Activated T-helper 1 cell treated with Interleukin-2 at 50 U/mL for 16 hours (primary cell): ENCODE measurements at places on chromosomes 1 and 21.

- DNase-seq = no peak
These were observed 3.0 kb upstream of the SLC19A1 start for GRCh38 chr21:45545236-45545570.

- no peak for DNase-seq
These were observed 10.4 kb downstream of the PTGFR start for GRCh38 chr1:78501203-78501602.

GRCh38 chr1:36888811-36889477 is 145.4 kb downstream of the GRIK3 start:
- no peak for DNase-seq

DNA sequence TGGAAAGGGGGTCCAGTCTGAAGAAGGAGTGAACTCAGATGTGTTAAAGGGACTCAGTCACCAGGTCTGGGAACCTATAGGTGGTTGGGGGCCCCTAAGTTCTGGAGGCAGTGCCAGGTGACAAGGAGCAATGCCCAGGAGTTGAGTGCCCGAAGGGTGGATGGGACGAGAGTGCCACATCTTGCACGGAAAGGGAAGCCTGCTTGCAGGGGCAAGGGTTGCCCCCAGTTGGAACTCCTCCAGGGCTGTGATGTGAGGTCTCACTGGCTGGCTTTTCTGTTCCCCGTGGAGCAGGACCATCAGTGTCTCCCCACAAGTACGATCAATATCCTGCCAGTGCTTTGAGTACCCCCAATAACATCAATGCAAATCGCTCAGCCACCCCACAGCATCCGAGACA is 107.3 kb downstream of the TOMM20 start:
- no peak for DNase-seq

GRCh38 chr1:22816803-22817202 is 106.2 kb downstream of the EPHB2 start:
- no peak for DNase-seq

DNA sequence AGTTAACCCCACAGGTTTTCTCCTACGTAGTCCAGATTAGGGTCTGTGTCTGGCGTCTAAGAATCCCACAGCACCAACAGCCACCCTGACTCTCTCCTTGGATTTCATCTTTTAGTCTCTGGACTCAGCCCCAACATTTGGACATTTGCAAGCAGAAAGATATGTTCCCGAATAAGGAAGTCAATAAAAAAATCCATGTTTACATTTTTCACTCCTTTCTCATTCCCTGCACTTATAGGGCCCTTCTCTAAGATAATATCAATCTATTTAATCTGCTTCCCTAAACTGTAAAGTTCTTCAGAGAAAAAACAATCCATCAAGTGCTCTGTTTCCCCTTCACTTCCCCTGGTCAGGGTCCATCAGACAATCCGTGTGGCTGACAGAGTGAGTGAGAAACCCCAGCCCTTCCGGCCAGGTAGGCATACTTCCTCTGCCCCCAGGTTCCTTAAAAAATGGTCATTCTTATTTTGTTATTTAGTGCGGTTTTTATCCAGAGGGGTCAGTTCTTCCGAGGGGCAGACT is 105.9 kb upstream of the CDC42BPA start:
- no peak for DNase-seq

GRCh38 chr1:36471830-36472641 is 7.9 kb upstream of the MRPS15 start:
- no peak for DNase-seq

DNA sequence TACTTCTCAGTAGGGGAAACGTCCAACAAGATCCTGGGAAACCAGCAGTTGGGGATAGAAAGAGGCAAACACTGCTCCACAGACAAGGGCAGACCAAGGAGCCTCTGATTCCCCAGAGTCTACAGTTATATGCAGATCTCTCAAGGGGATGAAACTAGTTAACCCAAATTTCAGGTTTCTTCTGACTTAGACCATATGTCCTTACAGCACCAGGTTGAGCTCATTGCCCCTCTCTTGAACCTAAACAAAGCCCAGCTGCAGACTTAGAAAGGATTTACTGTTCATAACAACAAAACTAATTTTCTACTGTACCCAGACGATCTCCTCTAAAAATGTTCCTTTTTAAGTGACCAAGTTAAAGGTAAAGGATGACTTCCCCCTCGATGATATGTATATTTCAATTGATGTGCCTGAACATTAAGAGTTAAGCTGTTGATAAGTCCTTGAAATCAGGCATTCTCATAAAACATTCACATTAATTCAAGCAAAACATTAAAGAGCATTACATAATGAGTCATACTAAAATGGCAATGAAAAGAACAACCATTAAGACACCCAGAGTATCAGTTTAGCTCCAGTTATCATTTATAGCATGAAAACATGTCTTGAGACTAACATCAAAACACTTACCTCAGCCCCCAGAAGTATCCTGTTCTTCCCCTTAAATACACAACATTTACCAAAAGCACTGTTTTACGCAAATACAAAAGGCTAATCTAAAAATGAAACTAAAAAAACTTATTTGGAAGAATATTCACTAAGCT is 24.1 kb downstream of the SMYD3 start:
- no peak for DNase-seq

DNA sequence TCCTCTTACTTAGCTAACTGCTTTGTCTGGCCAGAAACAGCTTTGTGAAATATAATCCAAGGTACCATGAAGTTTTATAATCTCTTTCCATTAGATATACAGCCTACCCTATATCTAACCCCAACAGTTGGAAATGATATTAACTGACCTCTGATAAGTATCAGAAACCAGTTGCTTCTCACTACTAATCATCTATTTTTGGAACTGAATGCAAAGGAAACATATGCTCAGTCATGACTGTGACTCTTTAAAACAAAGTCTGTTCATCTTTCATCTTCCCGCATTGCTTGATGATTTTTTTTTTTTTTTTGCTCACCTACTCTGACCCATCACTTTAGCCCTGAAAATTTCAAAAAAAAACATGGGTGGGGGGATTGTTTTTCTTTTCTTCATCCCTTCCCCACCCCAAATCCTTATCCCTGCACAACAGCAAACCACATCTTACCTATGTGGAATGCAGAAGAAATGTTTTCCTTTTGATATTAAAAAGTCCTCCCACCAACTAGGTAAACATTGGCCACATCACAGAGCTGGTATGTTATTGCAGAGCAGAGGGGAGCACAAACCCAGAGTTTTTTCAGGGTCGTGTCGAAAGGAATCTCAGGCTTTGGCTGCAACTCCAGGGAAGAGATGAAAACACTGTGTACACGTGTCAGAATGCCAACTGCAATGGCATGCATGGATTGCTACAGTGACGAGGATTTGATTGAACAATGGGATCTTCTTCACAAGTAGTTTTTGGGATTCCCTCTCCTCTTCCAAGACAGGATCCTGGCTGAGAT is 137.3 kb downstream of the SLC30A10 start:
- DNase-seq = no peak

DNA sequence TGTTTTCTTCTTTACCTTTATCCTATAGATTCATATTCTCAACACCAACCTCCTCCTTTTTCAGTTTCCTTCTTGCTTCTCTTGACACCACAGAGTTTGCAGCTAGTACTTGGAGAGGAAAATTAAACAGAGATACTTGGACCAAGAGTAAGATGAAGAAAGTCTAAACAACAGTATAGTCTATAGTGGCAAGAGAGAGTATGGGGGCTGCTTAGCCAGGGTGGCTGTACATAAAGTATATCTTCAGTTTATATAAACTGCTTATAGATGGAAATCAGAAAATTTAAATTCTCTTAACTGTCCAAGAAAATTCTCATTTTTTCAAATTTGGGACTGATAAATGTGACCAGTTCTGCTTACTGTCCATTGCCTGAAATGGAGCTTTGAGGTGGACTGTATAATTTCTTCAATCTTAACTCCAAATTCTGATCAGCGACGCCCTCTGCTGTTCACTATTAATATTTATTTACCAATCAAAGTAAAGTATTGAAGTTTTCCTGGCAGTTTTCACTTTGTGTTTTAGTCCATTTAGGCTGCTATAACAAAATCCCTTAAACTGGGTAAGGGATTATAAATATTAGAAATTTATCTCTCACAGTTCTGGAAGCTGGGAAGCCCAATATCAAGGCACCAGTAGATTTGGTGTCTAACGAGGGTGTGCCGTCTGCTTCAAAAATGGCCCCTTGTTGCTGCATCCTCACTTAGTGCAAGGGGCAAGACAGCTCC is 14.8 kb upstream of the METTL18 start:
- no peak for DNase-seq

DNA sequence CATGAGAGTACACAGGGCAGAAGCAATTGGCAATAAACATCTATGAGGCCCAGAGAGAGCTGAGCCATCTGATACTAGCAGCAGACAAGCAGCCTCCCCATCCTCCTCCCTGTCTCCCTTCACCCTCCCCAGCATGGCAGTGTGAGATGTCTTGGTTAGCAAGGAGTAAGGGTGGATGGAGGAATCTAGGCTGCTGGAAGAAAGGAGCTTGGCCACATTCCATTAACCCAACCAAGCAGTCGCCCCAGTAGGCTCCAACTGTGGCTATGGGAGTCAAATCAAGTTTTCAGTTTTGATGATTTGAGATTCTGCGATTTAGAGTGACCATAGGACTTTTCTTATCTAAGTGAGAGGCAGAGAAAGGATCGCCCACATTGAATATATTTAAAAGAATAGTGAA is 12.9 kb upstream of the RUNX1 start:
- no peak for DNase-seq

DNA sequence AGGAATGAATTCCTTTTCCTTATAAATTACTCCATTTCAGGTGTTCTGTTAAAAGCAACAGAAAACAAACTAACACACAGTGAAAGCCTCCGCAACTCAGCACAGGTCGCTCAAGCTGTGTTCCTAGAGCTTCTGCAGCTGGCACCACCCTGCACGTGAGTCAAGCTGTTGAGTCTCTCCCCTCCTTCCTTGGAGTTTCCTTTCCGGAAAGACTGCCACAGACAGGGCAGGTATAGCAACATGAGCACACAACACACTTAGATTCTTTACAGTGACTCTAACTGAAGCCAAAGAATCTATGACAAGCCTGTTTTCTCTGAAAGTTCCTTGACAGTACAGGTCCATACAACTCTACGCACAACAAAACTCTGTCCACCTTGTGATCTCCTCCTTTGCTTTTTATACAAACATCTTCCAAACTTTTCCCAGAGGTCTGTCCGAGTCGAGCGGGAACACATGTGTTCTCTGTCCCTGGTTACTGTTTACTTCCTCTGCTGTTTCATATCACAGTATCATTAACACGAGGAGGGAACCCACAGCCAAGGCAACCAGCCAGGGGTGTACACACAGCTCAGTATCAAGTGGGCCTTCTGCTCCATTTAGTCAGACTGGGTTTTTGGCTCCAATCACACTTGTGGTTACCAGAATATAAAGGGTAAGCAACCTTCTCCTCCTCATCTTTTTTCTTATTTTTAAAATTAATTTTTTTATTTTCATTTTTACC is 38.7 kb upstream of the DESI2 start:
- no peak for DNase-seq

DNA sequence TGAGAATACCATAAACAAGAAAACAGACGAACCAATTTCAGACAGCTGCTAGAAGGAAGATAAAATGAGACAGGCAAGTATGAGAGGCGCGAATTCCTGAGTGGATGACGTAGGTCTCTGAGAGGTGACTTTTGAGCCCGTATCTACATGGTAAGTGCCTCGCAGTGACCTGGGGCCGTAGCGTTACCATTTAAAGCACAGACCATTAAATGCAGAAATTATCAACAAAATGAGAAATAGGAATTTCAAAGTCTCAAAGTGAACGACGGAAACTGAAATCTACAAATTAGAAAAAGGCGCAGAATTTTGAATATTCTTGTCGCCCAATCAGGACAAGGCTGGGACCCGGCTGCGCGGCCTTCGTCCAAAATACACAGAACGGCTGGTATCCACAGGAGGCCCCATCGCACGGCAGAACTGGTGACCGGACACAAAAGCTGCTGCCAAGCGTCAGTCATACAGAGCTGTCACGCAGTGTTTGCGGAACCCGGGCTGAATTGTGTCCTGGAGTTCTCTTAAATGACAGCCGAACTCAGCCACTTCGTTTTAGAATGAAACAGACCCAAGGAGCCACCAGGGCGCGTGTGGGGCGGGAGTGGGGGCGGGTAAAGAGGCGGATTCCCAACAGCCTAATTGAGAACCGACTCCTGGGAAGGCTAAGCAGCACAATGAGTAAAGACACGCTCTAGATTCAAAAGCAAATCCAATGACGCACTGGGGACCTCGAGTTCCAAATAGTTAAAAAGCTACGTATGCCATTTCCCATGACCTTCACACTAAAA is 13.8 kb upstream of the BOLA1 start:
- DNase-seq = peak; percentile 37

- no peak for DNase-seq
These were observed 60.1 kb upstream of the NEK2 start for GRCh38 chr1:211735208-211736170.

GRCh38 chr1:86052948-86053698 is 103.4 kb downstream of the COL24A1 start:
- no peak for DNase-seq

DNA sequence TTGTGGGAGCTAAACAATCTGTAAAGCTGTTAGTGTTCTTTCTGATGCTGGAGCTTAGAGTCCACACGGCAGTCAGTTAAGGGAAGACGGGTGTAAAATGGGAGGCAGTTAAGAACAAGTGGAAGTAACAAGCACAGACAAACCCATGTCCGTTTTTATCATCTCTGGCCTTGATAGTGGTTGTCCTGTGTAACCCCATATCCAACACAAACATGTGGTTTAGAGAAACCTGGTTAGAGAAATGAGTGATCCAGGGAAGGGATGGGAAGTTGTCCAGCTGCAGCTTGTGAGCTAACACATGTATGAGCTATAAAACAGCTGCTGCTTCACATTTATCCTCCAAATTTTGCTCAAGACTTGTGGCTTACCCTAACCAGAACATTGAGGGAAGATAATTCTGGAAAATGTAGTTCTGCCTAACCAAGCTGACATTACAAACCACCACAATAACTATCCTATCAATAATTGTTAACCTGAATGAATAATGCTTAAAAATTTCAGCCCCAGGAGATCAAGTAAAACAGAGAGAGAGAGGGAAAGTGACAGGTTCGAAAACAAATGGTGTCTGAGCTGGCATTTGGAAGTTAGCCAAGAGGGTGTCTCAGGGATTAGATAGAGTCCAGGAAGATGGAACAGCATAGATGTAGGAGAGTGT is 10.6 kb upstream of the C1orf162 start:
- no peak for DNase-seq

- DNase-seq = no peak
These were observed 14.8 kb downstream of the EDN2 start for GRCh38 chr1:41469706-41470105.

DNA sequence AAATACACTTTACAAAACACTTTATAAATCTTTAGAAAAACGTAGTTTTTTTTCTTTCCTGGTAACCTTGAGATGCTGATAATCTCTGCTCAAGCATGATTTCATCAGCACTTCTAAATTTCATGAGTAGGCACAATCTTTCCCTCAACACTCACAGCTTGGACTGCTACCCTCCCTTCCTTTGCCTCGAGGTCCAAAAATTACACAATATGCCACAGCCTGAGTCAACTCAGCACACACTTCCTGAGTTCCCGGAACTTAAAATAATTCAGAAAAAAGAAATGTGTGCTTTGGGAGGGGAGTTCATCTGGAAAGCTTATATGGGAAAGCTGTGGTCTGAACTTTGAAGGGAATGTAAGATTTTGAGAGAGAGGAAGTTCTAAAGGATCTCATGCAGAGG is 5.9 kb downstream of the CLCA2 start:
- no peak for DNase-seq
